Aorta (tissue), 5 donors: ENCODE measurements at places on chromosomes 7 and 10. TPM values are rescaled to one million over a fixed set of nuclear protein-coding genes. Genes with fewer than 3 reads are reported as not detected.

The TMEM168 gene
- total RNA-seq, result 32.8 TPM

The SPRN gene
- not detected for total RNA-seq

The FGL2 gene
- 246 TPM for total RNA-seq

The PTER gene
- 11.6 TPM for total RNA-seq

The TBC1D12 gene
- 10.9 TPM for total RNA-seq

The CTNNA3 gene
- 8.8 TPM for total RNA-seq

The PDE1C gene
- total RNA-seq, result 7.1 TPM

The ITIH5 gene
- 23.3 TPM for total RNA-seq

The FZD1 gene
- total RNA-seq, result 49.2 TPM

The CRHR2 gene
- 1.5 TPM for total RNA-seq
